ENCODE measurements at places on chromosomes 3 and 15.

DNA sequence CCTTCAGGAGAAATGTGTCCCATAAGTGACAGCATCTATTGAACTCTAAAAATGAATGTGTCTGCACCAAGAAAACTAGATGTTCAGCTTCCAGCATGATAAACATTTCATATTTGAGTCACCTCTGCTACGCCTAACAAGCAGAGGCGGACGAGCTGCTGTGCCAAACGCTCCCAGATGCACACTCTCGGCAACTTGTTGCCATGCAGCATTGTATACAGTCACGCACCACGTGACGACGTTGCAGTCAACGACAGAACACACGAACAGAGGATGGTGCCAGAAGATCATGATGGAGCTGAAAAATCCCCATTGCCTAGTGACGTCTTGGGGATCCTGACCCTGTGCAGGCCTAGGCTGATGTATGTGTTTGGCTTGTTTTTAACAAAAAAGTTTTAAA lies 137.5 kb downstream of the XXYLT1 start:
- DNase-seq: no peak

DNA sequence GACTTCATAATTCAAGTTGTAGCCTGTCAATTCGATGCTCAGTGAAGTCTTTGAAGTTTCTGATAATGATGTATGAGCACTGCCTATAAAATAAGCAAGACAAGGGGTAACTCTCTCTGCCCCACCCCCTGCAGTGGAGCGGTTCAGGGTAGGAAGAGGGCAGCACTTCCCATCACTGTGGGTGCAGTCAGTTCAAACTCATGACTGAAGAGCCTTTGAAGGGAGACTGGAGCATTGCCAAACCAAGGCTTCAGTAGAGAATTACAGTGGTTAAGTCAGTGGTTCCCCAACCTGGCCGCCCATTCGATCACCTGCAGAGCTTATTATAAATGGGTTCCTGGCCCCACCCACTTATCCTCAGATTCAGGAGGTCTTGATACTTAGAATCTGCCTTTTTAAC lies 190.6 kb downstream of the SHQ1 start:
- DNase-seq: no peak

DNA sequence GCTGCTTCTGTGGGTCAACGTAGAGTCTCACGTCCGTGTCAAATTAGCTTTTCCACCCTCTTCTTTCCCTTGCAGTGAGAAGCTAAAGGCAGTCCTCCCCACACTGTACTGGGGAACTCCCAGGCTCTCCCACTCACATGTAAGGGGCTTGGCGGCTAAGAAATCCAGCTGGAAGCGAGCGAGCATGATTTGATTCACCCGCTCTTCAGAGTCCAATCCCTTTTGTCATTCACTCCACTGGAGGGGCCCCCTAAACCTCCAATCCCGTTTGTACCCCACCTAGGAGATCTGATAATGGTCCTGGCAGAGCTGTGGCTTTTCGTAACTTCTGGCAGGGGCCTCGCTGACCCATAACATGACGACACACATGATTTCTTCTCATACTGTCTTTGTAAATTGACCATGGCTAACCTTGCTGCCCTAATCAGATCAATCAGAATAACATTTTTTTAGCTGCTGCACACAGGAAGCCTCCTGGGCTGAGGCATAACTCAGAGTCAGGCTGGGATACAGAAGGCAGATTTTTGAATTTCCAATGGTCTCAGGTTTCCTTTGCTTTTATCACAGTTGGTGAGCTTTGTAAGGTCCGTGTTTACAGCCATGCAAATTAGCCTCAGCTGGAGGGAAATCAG lies 235.2 kb downstream of the GREM1 start:
- DNase-seq: no peak

DNA sequence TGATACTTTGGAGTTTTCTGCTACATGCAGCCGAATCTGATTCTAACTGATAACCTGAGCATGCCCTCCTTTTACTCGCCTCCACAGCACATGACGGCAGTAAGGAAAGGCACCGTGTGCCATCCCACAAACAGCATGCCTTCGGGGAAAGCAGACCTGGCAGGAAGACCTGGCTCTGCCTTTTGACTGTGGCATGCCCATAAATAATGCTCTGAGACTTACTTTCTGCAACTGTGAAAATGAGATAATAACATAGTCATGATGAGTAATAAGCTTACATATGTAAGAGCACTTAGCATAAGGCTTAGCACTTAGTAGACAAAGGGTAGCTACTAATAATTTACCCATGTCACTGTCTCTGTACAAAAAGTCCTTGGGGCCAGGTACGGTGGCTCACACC lies 32.9 kb downstream of the MTHFS start:
- no peak for DNase-seq

DNA sequence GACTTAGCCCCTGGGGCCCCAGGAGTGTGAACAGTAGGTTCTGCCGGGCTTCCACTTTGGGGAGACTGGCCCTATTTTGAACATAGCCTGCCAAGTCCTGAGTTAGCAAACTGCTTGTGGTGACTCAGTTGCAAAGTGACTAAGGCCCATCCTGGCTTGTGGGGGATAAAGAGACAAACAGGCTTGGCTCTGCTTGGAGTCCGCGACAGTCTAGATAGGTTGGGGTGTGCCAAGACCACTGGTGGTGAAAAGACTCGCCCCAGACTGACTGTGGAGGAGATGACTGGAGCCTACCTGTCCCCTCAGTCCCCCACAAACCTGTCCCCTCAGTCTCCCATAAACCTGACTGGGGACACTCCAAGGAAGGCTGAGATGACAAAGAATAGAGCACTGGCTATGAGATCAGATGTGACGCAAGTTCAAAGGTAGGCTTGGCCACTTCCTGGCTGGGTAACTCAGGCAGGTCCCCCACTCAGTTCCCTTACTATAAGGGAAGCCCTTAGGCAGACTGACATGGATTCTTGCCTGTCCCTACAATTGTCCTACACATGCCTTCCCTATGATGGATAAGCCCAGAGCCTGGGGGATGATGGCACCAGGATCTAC lies 4.3 kb downstream of the DNASE1L3 start:
- no peak for DNase-seq

- DNase-seq: no peak
Measured at GRCh38 chr15:59280855-59281254, 74.2 kb downstream of the LDHAL6B start.

- no peak for DNase-seq
Measured at GRCh38 chr3:107884028-107884427, 206.8 kb downstream of the CD47 start.

DNA sequence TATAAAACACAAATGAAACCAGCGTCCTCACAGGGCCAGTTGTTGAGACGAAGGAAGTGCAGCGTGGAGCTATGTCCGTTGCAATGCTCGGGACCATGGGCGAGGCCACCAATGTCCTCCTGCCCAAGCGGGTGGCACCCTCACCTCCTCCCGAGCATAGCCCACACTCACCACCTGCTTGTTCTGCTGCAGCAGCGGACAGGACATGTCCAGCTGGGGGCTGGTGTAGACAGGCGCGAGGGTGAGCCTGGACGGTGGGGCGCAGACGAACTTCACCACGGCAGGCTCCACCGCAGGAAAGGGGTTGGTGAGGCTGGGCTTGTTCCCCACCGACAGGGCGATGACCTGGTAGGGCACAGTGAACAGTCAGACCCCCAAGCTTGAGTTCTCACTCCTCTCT lies 62.1 kb downstream of the NUP210 start:
- no peak for DNase-seq

GRCh38 chr3:144142151-144142840 lies 170.7 kb downstream of the DIPK2A start:
- DNase-seq: no peak

- no peak for DNase-seq
Measured at GRCh38 chr3:59245300-59245858, 195.6 kb upstream of the CFAP20DC start.

All from neuronal stem cell (in vitro differentiated cells).